ENCODE measurements at places on chromosomes 5 and 9. TPM values are rescaled to one million over a fixed set of nuclear protein-coding genes. Genes with fewer than 3 reads are reported as not detected.

Gene SPATA31E1
- total RNA-seq, result not detected

Gene CKMT2
- total RNA-seq, result 0.56 TPM

Gene KIF12
- 0.14 TPM for total RNA-seq

Gene PTPN3
- 3.6 TPM for total RNA-seq

Gene RALGDS
- 68.9 TPM for total RNA-seq

Gene C9
- total RNA-seq, result 0.34 TPM

Gene DNM1
- 0.33 TPM for total RNA-seq

Gene PCDHA9
- under 0.01 TPM for total RNA-seq

Gene LTC4S
- 0.85 TPM for total RNA-seq

Gene MLLT3
- total RNA-seq, result 13.8 TPM

Gene LRRC70
- 60.8 TPM for total RNA-seq

Gene LEAP2
- total RNA-seq, result 0.17 TPM

Gene CAMK4
- total RNA-seq, result 0.28 TPM

Gene SLC23A1
- not detected for total RNA-seq

Gene SNCAIP
- total RNA-seq, result 93.1 TPM

Gene BTF3
- 286 TPM for total RNA-seq

Gene FAM169A
- total RNA-seq, result 4.0 TPM

Gene RANBP17
- 16.3 TPM for total RNA-seq

Gene MTMR12
- total RNA-seq, result 55.3 TPM

Gene PCDHB13
- 1.4 TPM for total RNA-seq

Gene OLFML2A
- 2.2 TPM for total RNA-seq

Gene NR6A1
- total RNA-seq, result 2.9 TPM

Gene MYOZ3
- total RNA-seq, result 0.37 TPM

Gene PRUNE2
- total RNA-seq, result 7.8 TPM

Gene CRAT
- total RNA-seq, result 34.0 TPM

Gene S100Z
- not detected for total RNA-seq

Gene AIF1L
- total RNA-seq, result 26.4 TPM

Gene PHF24
- not detected for total RNA-seq

Gene EHMT1
- total RNA-seq, result 89.3 TPM

Gene ACOT12
- total RNA-seq, result not detected

Gene IL9
- not detected for total RNA-seq

Gene LCN2
- 0.14 TPM for total RNA-seq

Gene EEIG1
- total RNA-seq, result 8.3 TPM

Gene OTULINL
- total RNA-seq, result 0.56 TPM

Gene ALG2
- 50.2 TPM for total RNA-seq

Gene PHF2
- 16.0 TPM for total RNA-seq

Gene LRRC14B
- total RNA-seq, result not detected

Gene C9orf43
- total RNA-seq, result 0.23 TPM

Gene COL15A1
- total RNA-seq, result 31.5 TPM

Data from dermis blood vessel endothelial cell (primary cell).